ENCODE measurements at places on chromosomes 7 and 10. TPM values are rescaled to one million over a fixed set of nuclear protein-coding genes. Genes with fewer than 3 reads are reported as not detected.

DNA sequence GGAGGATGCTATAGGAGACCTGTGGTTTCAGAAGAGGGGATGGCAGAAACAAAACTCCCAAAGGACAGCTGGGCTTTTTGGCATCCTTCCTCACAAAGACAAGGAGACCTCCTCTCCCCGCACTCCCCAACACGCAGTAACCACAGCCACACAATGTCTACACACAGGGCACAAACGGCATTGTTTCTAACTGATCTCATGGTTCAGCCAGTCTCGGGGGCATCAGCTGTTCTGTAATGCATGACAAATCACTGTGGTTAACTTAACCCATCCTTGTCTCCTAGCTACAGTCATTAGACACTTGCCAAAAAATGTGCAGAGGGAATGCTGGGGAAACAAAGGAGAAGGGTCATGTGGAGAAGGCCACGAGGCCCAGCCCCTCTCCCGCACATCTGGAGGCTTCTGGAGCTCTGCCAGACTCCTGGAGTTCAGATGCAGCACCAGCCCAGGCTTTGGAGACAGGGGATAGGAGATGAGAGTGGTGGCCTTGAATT lies 7.6 kb upstream of the ADAMTS14 start:
- no peaks in the 10 kb centered on the region for H3K4me1 ChIP-seq
- DNase-seq, result no peak
- no peak overlapping the region for H3K27ac ChIP-seq
- H3K27me3 ChIP-seq, result peaks cover 28% of the 10 kb centered on the region
- H3K4me3 ChIP-seq, result no peak overlapping the region

ASZ1 gene
- total RNA-seq, result not detected

- H3K27me3 ChIP-seq, result no peaks in the 10 kb centered on the region
- no peak overlapping the region for H3K27ac ChIP-seq
- no peak for DNase-seq
- no peak overlapping the region for H3K4me3 ChIP-seq
Measured at GRCh38 chr7:69768986-69769595, 170.8 kb downstream of the AUTS2 start.

DNA sequence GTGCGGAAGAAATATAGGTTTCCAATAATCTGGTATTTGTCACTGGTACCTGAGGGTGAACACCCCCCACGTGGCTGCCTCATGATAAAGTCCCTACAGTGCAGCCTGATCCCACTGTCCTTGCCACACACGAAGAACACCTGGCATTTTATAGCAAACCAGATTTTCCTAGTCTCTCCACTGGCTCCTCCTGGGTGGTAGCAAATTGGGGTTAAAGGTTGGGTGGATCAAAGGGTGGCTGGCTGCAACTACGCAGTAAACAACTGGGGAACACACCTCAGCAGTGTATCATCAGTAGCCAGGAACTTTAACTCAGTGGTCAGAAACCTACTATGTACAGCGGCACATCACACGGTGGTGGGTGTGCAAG lies 10.3 kb downstream of the SEPHS1 start:
- no peak for DNase-seq
- no peak overlapping the region for H3K4me3 ChIP-seq
- H3K27me3 ChIP-seq, result no peaks in the 10 kb centered on the region
- H3K36me3 ChIP-seq, result peaks cover 30% of the 10 kb centered on the region
- peaks cover 20% of the 10 kb centered on the region for H3K4me1 ChIP-seq

- H3K36me3 ChIP-seq, result no peaks in the 10 kb centered on the region
- H3K27me3 ChIP-seq, result peaks cover 5% of the 10 kb centered on the region
- DNase-seq, result no peak
- peaks cover 4% of the 10 kb centered on the region for H3K4me1 ChIP-seq
- no peak overlapping the region for H3K27ac ChIP-seq
Measured at GRCh38 chr10:118504467-118505205, 90.8 kb downstream of the PRLHR start.

GRB10 gene
- total RNA-seq, result 3.6 TPM

DNA sequence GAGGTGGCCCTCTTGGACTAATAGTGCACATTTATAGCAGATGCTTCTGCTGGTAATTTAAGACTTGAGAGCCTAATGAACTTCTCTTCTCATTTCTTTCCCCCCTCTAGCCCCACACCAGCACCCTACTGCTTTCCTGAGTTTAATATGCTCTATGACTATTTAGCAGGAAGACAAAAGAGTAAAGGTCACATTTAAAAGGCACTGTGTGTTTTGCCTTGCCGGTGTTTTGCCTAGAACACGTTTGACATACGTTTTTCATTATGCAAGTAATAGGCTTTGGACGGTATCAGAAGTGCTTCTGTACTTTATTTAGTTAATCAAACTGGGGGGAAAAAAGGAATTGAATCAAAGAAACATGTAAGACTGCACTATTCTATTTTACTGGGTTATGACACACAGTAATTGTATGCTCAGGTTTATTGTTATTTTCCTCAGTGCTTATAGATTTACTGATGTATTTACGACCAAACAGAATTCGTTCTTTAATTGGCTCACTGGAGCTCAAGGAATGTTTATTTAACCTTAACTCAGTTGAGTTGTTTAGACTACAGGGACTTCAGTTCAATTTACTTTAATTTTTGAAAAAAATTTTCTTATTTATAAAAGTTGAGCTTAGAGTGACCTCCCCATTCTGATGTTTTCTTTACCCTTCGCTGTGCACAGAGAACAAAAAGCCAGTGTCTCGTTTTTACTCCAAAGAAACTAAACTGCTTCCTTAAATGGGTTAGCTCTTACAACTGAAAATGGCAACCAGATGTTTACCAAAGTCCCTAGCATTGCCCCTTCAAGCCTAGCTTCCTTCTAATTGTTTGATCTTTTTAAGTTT lies 35.4 kb downstream of the CPED1 start:
- DNase-seq, result no peak
- H3K27ac ChIP-seq, result no peak overlapping the region
- H3K4me3 ChIP-seq, result no peak overlapping the region
- peaks cover 10% of the 10 kb centered on the region for H3K27me3 ChIP-seq
- no peaks in the 10 kb centered on the region for H3K4me1 ChIP-seq
- H3K36me3 ChIP-seq, result no peaks in the 10 kb centered on the region

ZPBP gene
- not detected for total RNA-seq

TES gene
- 41.2 TPM for total RNA-seq

FAM25A gene
- total RNA-seq, result not detected

DNA sequence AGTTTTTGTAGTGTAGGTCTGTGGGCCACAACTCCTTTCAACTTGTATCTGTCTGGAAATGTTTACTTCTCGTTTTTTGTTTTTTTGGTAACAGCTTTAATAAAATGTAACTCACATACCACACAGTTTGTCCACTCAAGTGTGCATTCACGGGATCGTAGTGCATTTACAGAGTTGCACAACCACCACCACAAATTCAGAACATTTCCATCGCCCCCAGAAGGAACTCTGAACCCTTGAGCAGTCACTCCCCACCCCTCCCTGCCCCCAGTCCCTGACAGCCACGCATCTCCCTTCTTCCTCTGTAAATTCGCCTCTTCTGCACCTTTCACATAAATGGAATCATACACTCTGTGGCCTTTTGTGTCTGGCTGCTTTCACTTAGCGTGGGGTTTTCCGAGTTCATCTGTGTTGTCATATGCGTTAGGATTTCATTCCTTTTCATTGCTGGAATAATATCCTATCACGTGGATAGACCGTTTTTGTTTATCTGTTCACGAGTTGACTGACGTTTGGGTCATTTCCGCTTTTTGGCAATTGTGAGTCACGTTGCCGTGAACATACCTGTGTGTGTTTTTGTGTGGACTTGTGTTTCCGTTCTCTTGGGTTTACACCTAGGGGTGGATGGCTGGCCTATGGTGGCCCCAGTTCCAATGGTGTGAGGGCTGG lies 10.3 kb downstream of the JAKMIP3 start:
- H3K27me3 ChIP-seq, result peaks cover 18% of the 10 kb centered on the region
- no peak for DNase-seq
- no peak overlapping the region for H3K27ac ChIP-seq
- H3K36me3 ChIP-seq, result no peaks in the 10 kb centered on the region

DNA sequence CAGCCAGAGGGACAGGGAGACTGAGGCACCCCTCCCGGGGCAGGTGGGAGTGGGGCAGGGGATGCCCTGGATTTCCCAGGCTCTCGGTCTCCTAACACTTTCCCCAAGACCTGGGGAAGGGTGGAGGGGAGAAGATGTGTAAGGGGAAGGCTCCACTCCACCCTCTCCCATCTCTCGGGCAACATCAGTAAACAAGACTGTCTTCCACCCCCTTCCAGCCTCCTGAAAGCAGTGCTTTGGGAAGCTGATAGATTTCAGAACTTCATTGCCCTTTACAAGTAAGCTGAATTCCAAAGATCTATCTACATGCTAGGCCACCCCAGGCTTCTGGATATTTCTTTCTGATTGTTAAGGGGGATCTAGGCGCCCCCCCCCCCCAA lies 3.7 kb downstream of the FLNC start:
- DNase-seq, result no peak
- no peaks in the 10 kb centered on the region for H3K36me3 ChIP-seq
- no peak overlapping the region for H3K4me3 ChIP-seq
- H3K4me1 ChIP-seq, result peaks cover 8% of the 10 kb centered on the region
- peaks cover 32% of the 10 kb centered on the region for H3K27me3 ChIP-seq

ZNF488 gene
- total RNA-seq, result not detected

GLI3 gene
- not detected for total RNA-seq

- peaks cover 28% of the 10 kb centered on the region for H3K27me3 ChIP-seq
- no peak overlapping the region for H3K4me3 ChIP-seq
- no peak overlapping the region for H3K27ac ChIP-seq
Measured at GRCh38 chr10:84200537-84201243, 6.4 kb downstream of the CDHR1 start.

PAX4 gene
- not detected for total RNA-seq

DNA sequence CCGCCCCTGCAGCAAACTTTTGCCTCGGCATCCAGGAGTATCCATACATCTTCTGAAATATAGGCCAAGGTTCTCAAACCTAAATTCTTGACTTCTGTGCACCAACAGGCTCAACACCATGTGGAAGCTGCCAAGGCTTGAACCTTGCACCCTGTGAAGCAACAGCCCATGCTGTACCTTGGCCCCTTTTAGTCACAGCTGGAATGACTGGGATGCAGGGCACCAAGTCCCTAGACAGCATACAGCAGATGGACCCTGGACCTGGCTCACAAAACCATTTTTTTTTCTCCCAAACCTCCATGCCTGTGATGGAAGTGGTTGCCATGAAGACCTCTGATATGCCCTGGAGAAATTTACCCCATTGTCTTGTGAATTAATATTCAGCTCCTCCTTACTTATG lies 233.8 kb upstream of the KCND2 start:
- DNase-seq, result no peak
- no peaks in the 10 kb centered on the region for H3K27me3 ChIP-seq
- no peak overlapping the region for H3K27ac ChIP-seq
- H3K36me3 ChIP-seq, result no peaks in the 10 kb centered on the region

GRCh38 chr7:115417662-115418061 lies 495.8 kb downstream of the MDFIC start:
- DNase-seq, result no peak
- H3K4me1 ChIP-seq, result no peaks in the 10 kb centered on the region
- no peaks in the 10 kb centered on the region for H3K27me3 ChIP-seq

GRCh38 chr7:107469929-107470328 lies at the start of gene GPR22:
Gene GPR22, plus strand, starts transcription at chr7:107470057. Its CDS starts 4,004 bp downstream, at chr7:107474061.
- H3K27me3 ChIP-seq, result no peaks in the 10 kb centered on the region
- peaks cover 2% of the 10 kb centered on the region for H3K4me1 ChIP-seq
- no peak within 1 kb of the TSS for H3K4me3 ChIP-seq
- no peak within 1 kb of the TSS for H3K27ac ChIP-seq

SLC39A12 gene
- not detected for total RNA-seq

DNA sequence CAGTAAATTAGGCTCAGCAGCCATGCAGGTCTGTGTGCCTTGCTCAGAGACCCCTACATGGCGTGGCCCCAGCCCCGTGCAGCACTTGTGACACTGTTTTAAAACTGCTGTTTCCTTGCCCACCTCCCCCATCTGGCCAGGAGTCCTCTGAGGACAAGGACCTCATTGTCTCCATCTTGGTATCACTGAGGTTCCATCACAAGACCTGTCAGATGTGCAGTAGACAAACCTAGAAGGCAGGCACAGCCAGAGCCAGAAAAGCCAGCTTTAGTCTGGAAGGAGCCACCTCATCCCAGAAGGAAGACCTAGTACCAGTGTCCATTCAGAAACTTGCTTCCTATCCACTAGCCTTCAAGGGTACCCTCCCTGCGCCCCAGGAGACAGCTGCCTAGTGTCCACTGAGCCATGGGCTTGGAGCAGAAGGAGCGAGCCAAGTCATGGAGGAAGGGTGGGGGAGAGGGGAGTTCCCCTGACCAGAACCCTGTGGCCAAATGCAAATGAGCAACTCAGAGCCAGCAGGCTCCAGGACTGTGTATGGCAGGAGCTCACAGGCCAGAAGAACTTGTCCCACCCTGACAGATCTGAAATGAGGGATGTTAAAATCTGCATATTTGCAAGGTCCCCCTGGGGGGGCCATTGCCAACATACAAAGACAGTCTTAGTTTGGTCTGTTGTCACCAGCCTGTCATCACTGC lies 176.1 kb downstream of the SH3PXD2A start:
- peaks cover 1% of the 10 kb centered on the region for H3K36me3 ChIP-seq
- no peak overlapping the region for H3K4me3 ChIP-seq
- no peak for DNase-seq
- no peaks in the 10 kb centered on the region for H3K27me3 ChIP-seq
- peaks cover 18% of the 10 kb centered on the region for H3K4me1 ChIP-seq

GRCh38 chr7:93856323-93856722 lies 34.2 kb downstream of the TFPI2 start:
- H3K36me3 ChIP-seq, result no peaks in the 10 kb centered on the region
- H3K27me3 ChIP-seq, result no peaks in the 10 kb centered on the region
- H3K4me3 ChIP-seq, result no peak overlapping the region
- no peak for DNase-seq
- peaks cover 2% of the 10 kb centered on the region for H3K4me1 ChIP-seq

DNA sequence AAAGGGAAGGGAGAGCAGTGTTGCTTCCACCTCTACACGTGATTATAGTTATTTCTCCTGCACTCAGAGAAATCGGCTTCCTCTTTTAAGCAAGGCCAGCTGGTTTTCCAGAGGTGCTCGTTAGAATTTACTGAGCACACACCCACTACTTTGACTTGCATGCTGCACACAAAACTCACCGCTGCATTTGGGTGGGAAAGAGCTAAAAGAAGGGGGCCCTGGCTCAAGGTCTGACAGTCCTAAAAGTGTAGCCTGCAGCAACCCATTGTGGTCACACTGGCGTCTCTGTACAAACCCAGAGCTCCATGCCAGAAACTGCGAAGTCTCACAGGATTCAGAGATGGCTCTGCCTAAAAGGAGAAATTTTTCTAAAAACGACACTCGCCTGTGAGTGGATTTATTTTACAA lies 133.7 kb downstream of the SLC25A13 start:
- no peak overlapping the region for H3K4me3 ChIP-seq
- no peak overlapping the region for H3K27ac ChIP-seq
- H3K27me3 ChIP-seq, result no peaks in the 10 kb centered on the region
- H3K36me3 ChIP-seq, result peaks cover 33% of the 10 kb centered on the region

DNA sequence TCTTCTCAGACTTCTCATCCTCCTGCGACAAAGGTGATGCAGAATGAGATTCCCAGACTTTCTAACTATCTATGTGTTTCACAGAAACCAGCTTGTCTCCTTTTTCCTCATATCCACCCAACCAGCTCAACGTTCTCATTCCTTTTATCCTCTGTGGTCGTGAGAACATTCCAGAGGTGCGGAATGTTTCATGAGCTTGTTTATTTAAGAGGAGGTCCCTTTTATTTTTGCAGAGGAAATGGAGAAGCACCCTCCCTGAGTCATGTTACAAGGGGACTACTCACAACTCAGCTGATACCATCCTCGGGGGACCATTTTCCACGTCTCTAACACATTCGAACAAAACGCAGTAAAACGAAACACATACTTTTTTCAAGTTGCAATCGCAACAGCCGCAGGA lies 93.2 kb downstream of the ZRANB1 start:
- peaks cover 1% of the 10 kb centered on the region for H3K27me3 ChIP-seq
- H3K27ac ChIP-seq, result no peak overlapping the region
- no peak overlapping the region for H3K4me3 ChIP-seq
- H3K4me1 ChIP-seq, result no peaks in the 10 kb centered on the region
- DNase-seq, result no peak

Measured in activated CD4-positive, alpha-beta T cell treated with anti-CD3 and anti-CD28 coated beads, Interleukin-2, amount 10 ng/mL, durations not matched to agents 24 days and 14 days (primary cell).